ENCODE measurements at places on chromosomes 16 and 17. TPM values are rescaled to one million over a fixed set of nuclear protein-coding genes. Genes with fewer than 3 reads are reported as not detected.
A peak's percentile ranks its signal among the peaks of the same experiment; 100 is the strongest.

DNA sequence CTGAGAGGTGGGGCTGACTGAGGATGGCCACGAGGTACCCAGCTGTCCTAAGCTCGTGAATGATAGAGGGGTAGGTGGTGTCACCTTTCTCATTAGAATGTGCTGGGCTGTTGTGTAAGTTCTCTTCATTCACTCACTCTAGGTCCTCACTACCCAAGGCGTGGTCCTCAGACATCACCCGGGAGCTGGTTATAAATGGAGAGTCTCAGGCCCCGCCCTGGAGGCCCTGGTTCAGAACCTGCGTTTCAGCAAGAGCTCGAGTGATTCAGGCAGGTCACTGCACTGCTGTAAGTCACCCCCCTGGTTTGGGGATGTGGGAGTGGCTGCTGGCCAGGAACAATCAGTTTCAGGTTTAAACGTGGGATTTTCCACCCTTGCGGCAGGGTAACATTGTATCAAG, 139.8 kb downstream of the FOXL1 start:
- no peak for DNase-seq

Gene AURKB
- 209 TPM for total RNA-seq

- peak; percentile 61 for DNase-seq
Measured at GRCh38 chr16:77584205-77584859, 138.0 kb upstream of the NUDT7 start.

GRCh38 chr16:10599626-10600025, 19.2 kb upstream of the EMP2 start:
- DNase-seq = no peak
